EH (cell line): ENCODE measurements at places on chromosomes 2 and 18.

DNA sequence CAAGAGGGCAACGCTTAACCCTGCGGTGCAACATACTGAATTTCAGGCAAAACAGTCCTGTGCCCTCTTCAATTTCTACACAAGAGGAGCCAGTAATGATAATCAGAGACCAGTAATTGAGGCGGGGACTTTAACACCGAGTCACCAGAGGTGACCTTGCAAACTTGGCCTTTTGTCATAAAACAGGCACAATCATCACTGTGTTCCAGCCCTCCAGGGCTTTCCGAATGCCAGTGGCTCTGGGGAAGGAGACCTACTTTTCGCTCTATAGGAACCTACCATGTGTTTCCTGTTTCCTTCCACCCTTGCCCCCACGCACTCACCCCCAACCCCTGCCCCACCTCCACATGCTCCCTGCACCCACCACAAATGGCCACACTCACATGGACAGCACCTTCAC, 47.2 kb upstream of the LOXHD1 start:
- no peak for DNase-seq

DNA sequence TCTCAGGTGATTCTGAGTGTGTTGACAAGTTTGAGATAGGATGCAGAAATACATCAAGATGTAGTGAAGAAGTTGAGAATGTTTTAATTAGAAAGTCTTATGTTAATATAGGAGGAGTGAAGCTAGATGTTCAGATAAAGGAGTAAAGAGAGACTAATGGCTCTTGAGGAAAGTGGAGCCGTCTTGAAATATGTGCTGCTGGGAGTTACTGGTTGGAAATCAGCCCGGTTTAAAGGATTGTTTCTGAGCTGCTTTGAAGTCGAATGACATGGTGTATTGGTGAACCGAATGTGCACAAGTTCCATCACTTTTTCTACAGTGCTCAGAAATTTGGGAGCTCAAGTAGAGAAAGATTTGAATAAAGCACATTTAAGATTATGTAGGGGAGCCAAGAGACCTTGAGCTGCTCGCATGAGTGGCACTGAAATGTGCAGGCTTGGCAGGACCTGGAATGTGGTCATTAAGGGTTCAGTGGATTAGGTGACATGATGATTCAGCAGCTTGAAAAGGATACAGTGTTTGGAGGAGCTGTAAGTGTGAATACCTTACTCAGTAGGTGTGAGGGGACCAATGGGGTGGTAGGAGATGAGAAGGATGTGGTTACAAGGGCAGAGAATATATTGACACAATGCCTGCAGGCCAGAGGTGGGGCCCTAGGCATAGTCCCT, 68.6 kb downstream of the CAB39 start:
- peak; percentile 34 for DNase-seq

DNA sequence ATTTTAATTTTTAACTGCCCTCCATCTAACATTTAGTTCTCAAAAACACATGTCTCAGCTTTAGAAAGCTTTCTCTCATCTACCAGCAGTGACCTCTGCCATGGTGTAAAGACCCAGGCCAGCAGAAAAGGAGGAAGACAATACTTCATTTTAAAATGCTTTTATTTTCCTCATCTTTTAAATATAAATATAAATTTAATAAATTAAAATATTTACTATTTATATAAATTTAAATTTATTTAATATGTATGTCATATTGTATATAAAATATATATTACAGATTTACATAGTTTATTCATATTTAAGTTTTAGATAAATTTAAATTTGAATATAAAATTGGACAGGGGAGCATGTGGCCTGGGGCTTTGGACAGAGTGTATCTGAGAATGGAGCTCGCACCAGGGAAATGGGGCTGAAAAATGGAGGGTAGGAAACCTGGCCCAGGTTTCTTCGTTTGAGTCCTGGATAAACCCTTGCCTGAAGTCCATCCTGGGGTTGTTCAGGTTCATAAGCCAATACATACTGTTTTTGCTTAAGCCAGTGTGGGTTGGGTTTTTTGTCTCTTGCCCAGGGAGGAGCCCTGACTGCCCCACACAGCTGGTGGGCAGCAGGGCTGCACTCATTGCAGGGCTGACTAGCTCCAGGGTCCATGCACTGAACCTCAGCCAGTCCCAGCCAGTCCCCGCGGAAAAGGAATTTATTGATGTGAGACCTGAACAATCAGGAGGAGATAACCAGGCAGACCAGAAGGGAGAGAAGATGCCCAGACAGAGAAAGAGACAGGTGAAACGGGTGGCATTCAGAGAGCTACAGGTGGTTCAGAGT, 77.3 kb upstream of the LAPTM4A start:
- DNase-seq: no peak

GRCh38 chr18:65737471-65737955, 13.3 kb upstream of the CDH7 start:
- DNase-seq: no peak

DNA sequence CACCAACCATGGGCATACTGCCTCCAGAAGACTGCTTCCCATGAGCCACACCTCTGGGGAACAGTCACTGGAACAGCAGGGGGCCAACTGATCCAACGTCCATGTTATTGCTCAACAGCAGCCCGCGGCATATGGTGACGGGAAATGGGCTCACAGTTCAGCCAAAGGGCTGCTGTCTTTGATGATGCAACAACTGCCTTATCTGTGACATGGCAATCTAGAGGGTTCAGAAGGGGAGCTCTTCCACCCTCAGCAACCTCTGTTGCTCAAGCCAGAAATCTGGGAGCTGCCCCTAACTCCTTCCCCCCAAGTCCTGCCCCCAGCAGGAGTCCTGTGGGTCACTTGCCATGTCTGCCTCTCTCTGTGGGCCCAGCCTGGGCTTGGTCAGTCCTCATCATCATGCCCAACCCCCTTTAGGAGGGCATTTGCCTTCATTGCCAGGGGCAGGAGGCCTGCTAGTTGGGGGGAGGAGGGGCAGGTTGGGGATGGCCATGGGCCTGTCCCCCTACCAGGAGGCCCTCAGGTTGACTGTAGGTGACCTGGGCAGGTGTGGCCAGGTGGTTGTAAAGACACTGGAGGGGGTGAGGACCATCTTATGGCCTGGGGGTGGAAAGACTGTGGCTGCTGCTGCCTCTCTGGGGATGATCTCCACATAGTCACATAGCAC, 212.9 kb downstream of the CYP26B1 start:
- peak; percentile 88 for DNase-seq

DNA sequence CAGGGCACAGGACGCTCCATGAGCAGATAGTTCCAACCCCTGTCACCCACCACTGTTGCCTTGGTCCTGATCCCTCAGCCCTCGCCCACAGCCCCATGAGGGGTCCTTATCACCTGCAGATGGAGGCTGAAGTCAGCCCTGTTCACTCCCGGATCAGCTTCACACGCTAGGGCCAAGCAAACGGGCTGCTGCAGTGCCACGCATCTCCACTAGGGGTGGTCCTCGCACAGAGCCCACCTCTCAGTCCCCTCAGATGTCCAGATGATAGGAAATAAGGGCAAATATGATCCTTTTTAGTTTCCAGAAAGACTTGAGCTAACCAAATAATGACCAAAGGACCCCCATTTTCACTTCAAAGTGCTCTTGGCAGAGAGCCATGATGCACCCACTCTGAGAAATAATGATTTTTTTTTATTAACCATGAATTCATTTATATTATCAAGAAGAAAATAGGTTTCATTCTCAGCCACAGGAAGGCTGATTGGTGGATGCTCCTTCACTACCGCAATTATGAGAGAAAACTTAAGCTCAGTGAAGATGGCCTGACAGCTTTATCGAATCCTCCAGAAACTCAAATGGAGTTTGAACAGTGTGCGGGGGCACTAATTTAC, 71.9 kb upstream of the KLHL29 start:
- DNase-seq: peak; percentile 16

- no peak for DNase-seq
Measured at GRCh38 chr2:110748489-110748867, 16.1 kb downstream of the ACOXL start.

DNA sequence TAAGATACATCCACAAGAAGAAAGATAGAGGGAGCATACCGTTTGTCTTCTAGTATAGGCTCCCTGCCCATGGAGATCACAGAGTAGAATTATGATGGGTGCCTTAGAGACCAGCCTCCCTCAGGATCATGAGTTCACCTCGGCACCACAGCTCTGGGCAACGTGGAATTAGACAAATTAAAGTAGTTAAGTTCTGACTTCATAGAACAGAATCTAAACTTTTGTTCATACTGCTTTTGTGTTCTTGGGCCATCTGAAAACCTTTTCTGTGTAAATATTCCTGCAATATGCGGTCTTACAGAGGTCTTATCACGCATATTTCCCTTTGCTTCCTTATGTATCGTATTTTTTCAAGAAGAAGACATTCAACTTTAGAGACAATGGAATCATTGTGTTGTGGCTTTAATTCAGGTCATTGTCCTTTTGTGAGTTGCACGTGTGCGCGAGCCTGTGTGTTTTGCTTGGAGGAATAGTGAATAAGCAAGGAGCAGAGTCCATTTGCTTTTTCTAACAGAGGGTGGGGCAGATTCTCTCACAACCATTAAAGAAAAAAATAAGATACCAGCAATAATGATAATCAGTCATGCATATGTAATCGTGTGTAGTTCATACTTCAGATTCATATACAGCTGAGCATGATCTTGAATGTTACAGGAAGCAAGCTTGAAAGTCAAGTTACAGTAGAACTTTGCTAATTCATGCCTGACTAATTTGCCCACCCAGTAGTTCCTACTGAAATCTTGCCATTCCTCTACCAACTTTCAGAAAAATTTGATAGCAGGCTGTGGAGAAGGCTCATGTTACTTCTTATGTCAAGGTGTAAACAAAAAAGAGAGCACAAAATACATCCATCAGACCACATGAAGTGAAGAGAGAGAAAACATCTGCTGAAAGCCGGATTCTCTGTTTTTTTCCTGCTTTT, 243.6 kb downstream of the NEDD4L start:
- no peak for DNase-seq

GRCh38 chr2:181992776-181993175, 7.1 kb downstream of the PPP1R1C start:
- DNase-seq: no peak

DNA sequence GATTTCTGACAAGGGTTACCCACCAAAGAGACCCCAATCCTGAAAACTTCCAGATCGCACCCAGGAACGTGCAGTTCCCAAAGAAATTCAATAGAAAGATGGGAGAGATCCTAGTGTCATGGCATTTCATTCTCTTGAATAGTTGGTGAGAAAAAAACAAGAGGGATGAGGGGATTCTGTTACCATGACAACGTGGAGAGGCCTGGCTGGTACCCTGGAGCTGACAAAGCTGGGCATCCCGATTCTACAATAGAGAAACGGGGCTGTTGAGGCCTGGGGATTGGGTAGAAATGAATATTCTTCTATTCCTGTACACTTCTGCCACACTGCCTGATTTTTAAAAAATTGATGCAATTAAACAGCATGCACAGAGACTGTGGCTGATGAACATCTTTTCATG, 41.0 kb downstream of the POLE4 start:
- no peak for DNase-seq

DNA sequence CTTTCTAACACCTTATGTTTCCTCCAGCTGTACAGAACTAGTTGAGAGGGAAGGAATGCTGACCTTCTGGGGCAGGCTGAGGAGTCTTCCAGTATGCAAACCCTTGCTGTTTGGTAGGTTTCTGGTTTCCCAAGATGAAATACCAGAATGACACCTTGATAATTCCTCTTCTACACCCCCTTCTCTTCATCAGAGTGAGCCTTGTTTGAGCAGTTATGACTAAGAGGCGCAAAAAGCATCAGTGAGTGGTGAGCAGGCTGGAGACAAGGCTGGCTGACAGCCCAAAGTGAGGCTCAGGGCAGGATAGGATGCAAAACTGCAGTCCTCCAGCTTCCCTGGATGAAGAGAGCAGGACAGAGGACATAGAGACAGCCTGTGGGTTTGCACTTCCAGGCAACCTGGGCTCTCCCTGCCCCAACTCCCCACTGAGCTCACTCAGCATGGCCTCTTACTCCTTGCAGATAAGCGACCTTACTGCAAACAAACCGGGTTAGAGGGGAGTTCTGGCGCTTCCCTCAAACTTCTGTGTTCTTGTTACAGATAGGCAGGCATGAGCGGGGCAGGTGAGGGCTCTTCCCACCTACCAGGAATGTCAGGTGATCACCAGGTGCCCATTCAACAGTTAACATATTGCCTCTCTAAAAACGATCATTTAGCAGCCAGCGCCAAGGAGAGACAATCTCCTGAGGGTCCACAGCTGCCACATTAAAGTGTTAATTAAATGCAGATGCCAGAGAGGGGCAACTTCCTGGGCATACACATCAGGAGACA, 5.4 kb downstream of the MPPE1 start:
- no peak for DNase-seq

DNA sequence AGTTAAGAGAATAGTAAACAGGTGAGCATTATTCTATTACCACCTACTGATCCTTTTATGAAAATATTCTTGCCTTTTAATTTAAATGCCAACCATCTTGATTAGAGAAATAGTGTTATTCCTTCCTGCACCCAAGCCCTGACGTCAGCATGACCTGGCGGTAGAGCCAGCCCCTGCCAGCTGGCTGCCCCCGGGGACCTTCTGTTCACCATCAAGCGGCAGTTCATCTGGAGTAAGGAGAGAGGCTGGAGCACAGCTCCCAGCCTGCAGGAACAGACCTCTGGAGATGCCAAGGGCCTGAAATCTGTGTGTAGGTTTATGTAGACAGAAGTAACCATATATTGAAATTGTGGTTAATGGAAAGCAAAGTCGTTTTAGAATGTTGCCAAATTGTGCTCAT, 171.8 kb downstream of the GBX2 start:
- no peak for DNase-seq

- no peak for DNase-seq
Measured at GRCh38 chr2:166607880-166608279, 113.8 kb upstream of the SCN7A start.

DNA sequence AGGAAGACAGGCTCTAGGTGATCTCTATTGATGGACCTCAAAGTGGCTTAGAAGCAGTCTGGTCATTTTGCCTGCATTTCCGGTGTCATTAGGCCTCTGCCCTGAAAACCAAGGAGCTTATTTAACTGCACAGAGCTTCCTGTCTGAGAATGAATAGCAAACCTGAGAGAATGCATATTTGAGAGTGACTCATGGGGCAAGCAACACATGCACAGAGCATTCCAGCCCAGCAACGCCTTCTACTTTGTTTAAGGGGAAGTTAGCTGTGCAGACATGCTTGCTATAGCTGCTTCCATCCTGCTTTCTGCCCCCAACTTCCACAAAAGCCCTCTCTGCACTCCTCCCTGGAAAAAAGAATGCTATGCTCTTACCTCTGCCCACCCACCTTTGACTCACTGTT, 232.8 kb downstream of the GRB14 start:
- DNase-seq: peak; percentile 85

GRCh38 chr2:229884775-229885699, 36.8 kb downstream of the TRIP12 start:
- DNase-seq: no peak
